Posterior vena cava (tissue), 2 donors: ENCODE measurements at places on chromosomes 6 and 20. TPM values are rescaled to one million over a fixed set of nuclear protein-coding genes. Genes with fewer than 3 reads are reported as not detected.

DNA sequence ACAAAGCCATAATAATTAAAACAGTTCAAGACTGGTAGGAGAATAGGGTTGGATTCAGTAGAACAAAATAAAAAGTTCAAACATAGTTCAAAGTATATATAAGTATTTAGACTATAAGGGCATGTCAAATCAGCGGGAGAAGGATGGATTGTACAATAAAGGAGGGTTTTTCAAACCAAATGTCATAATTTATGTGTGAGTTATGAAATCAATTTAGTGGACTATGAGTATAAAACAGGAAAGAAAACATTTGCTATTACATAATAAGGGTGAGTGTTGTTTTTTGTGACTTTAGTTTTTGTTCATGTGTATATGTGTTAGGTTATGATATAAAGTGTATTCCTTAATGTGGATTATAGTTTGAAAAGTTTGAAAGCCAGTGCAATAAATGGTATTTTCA, 10.6 kb downstream of the ORC3 start:
- no peak for DNase-seq

GRCh38 chr20:8357703-8358102, 225.6 kb downstream of the PLCB1 start:
- no peak for DNase-seq

- DNase-seq = no peak
These were observed 33.0 kb downstream of the CARMIL1 start for GRCh38 chr6:25312034-25312620.

- peak; percentile 74 for DNase-seq
These were observed 28.5 kb upstream of the MRPS18A start for GRCh38 chr6:43716099-43716498.

GRCh38 chr6:56851074-56851473, 103.8 kb upstream of the BEND6 start:
- no peak for DNase-seq

DNA sequence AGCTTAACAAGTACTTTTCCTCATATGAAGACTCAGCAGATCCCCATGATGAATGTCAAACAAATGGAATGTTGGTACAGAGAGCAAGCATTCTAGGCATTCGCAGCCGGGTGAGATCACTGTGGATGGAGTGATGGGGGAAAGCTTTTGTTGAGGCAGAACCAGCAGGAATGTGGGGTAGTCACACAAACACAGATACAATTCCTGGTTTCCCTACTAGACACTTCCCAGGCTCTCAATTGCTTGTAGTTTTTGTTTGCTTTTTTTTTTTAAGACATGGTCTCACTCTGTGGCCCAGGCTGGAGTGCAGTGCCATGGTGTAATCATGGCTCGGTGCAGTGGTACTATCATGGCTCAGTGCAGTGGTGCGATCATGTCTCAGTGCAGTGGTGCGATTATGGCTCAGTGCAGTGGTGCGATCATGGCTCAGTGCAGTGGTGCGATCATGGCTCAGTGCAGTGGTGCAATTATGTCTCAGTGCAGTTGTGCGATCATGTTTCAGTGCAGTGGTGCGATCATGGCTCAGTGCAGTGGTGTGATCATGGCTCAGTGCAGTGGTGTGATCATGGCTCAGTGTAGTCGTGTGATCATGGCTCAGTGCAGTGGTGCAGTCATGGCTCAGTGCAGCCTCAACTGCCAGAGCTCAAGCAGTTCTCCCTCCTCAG, 15.4 kb upstream of the IER3 start:
- no peak for DNase-seq

DNA sequence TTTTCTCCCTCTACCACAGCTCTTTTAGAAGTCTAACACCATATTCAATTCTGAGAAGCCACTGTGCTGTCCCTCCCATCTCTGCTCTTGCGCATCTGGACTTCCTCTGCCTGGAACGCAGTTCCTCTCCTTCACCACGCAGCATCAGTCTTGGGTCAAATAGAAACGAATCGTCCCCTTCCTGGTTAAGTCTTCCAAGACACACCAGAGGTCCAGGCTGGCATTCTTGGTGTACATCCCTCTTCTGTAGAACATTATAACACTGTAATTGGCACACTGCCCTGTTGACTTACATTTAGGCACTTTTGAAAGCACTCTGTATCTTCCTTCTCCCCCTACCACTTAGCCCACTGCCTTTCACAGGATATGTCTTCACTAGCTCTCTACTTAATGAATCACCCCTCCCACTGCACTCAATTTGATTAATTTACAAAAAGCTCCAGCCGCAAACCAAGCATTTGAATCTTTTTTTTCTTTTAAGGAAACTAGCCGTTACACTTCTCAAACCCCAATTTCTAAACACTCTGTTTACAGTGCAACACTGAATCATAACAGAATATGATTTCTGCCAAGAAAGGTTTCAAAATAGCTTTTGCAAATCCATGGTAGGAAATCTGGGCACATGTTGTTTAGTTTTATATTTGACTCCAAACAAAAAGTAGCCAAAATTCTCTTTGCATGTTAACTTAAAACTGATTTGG, 140.8 kb upstream of the CARMIL1 start:
- no peak for DNase-seq

GRCh38 chr6:84770521-84770920, 6.1 kb upstream of the TBX18 start:
- no peak for DNase-seq

ZNF391 gene
- 3.3 TPM for total RNA-seq
